ENCODE measurements at places on chromosomes 4 and X. TPM values are rescaled to one million over a fixed set of nuclear protein-coding genes. Genes with fewer than 3 reads are reported as not detected.

DNA sequence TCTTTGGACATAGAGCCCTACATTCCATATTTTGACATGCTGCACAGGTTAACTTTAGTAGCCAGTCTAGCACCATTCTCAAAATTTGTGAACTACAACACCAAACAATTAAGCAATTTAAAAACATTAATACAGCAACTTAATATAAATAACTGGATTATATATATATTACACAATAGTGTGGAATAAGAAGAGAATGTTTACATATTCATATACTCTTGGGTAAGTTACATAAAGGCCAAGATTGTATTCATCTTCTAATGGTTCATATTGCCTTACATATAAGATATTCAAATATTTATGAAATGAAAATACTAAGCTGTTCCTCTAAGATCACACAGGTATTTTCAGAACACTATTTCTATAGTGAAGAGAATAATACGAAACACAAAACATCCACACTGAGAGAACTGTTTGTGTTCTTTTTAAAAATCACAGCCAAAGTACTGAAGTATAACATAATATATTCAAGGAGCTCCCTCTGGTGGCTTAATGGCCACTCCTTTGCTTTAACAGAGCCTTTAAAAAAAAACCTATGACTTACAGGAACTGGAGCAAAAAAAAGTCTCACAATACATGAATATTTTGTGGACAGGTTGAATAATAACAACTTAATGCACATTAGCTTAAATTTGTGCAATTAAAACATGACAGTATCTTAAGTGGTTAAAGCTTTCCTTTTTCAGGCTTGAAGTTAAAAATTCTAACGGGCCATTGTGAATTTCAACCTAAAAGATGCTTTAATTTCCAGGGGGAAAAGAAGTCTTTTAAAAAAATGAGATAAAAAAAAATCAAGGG is 46.2 kb downstream of the NEK1 start:
- no peak for DNase-seq

Gene GPR119
- total RNA-seq = not detected

DNA sequence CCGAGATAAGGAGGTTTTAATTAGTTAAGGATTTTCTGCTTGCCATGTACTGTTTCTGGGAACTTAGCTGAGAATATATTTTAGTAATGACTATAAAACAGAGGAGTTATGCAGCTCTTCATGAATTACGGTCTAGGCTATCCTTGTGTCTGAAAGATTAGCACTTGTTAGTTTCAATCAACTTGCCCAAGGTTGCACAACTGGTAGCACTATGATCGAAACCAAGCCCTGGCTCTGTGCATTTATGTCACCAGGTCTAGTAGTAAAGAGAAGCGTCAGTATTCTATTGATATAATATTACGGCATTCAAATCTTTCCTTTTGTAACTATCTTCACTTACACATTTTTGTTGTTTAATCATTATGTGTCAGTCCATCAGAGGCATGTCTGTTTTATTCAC is 176.0 kb downstream of the TLL1 start:
- DNase-seq = no peak

Gene OTC
- not detected for total RNA-seq

DNA sequence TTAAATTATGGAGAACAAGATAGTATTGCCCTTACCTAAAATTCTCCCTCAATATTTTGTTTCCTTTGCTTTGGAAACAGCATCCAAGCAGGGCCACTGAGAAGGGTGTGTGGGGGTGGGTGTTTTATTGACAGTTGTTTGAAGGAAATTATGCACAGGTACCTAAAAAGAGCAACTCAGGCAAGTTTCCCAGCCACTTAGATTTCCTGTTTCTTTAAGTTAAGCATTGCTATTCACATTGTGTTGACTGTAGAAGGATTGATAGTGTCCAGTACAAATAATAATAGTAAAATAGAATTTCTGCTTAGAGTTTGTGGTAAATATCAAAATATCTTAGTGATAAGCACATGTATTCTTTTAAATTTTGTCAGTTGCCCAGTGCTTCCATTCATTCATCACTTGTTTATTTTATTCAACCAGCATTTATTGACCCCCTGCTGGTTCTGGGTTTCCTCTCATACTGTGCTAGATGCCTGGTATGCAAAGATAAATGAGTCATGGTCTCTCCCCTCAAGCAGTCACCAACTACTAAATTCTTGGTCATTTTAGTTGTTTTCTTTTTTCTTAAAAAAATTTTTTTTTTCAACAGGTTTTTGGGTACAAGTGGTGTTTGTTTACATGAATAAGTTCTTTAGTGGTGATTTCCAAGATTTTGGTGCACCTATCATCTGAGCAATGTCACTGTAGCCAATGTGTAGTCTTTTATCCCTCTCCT is 50.0 kb downstream of the GALNT7 start:
- no peak for DNase-seq

All from WTC11 (cell line).